ENCODE measurements at places on chromosomes 12 and 14.

- no peak for DNase-seq
Observed at GRCh38 chr12:62660756-62661155, 194.1 kb downstream of the MON2 start.

- DNase-seq: no peak
Observed at GRCh38 chr12:13128291-13128965, 25.0 kb upstream of the GSG1 start.

DNA sequence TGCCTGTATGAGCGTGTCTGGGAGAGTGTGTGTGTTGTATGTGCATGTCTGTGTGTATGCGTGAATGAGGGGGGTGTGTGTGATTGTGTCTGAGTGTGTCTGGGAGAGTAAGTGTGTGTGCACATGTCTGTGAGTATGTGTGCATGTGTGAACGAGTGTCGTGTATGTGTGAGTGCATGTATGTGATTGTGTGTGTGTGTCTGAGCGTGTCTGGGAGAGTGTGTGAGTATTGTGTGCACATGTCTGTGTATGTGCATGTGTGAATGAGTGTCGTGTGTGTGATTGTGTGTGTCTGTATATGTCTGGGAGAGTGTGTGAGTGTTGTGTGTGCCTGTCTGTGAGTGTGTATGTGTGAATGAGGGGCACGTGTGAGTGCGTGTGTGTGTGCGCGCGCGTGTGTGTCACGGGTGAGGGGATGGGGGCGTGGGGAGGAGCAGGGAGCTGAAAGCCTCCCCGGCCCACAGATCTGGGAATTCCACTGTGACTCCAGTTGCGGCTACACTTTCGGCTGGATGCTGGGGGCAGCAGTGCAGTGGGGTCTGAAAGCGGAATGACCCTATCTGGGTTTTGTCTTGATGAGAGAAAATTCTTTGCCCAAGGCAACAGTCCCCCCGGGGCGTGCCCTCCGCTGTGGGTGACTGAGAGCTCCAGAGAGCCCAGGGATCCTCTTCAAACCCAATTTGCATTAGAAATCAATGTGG, 138.1 kb upstream of the MED13L start:
- no peak for DNase-seq

DNA sequence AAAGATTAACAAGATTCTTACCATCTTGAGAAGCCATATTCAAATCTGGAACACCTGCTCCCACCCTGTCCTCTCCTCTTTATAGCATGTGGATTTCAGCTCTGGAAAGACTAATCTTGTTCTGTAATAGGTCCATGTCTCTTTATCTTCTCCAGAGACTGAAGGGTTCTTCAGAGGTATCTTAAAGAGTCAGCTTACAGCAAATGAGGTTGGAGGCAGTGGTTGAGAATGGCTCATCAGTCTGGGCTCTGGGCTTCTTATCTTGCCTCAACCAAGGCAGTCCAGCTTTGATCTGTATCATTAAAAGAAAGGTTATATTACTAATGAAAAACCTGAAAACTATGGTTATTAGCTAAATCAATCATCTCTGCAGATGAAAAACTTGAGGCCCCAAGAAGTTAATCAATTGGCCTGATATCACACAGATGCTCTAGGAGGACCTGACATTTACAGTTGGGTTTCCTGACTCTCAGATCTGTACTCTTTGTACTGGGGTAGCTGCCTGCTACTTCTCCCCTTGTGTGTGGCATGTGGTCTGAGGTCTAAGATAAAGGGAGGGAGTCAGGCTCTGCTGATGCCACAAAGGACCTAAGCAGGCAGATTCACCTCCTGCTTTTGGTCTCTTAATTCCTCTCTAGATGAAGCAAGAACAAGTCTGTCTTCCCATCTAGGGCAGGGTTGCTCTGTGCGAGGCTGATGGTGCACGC, 1.7 kb upstream of the AKAP6 start:
- peak; percentile 4 for DNase-seq
